ENCODE measurements at places on chromosomes 2 and 18.

- DNase-seq, result no peak
Measured at GRCh38 chr2:203463266-203463678, 71.8 kb downstream of the RAPH1 start.

GRCh38 chr2:212990697-212991096 lies 160.7 kb downstream of the IKZF2 start:
- DNase-seq, result no peak

- DNase-seq, result no peak
Measured at GRCh38 chr2:167626961-167627360, 620.4 kb downstream of the STK39 start.

GRCh38 chr2:205834796-205835195 lies 152.5 kb downstream of the NRP2 start:
- DNase-seq, result no peak

GRCh38 chr18:46322411-46322891 lies 218.3 kb downstream of the HAUS1 start:
- DNase-seq, result no peak

GRCh38 chr2:120729406-120730399 lies 6.0 kb upstream of the GLI2 start:
- DNase-seq, result no peak

- DNase-seq, result no peak
Measured at GRCh38 chr18:80250740-80251364, 3.5 kb upstream of the PARD6G start.

- DNase-seq, result no peak
Measured at GRCh38 chr18:8065284-8065683, 498.2 kb downstream of the PTPRM start.

GRCh38 chr2:240196716-240197461 lies 56.4 kb upstream of the OTOS start:
- DNase-seq, result no peak

Data from CD4-positive, alpha-beta T cell treated with Interleukin-17A for 4 hours (primary cell).